Stimulated activated CD4-positive, alpha-beta T cell treated with anti-CD3 and anti-CD28 coated beads, Interleukin-2, amount 100 ng/mL, for 24 hours (primary cell): ENCODE measurements at places on chromosomes 3 and 15.

- no peak for DNase-seq
Measured at GRCh38 chr3:114624047-114624445, 330.2 kb downstream of the TIGIT start.

DNA sequence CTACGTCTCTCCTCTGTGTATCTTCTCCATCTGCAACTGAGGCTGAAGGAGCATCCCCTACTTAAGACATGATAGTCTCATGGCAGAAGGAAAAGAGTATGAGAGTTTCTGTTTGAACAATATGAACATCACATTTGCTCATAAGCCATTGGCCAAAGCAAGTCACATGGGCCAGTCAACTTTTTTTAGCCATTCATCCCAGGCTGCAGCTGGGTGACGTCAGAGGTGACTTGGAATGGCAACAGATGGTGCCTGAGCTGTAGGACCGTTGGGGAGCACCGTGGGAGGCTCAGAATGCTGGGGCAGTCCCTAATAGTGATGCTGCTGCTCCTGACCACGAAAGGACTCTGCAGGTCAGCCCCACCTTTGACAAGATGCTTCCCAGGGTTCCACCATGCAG, 58.7 kb downstream of the CRTC3 start:
- no peak for DNase-seq

GRCh38 chr3:197847866-197848401, 56.9 kb downstream of the LRCH3 start:
- peak; percentile 19 for DNase-seq

GRCh38 chr15:25623708-25624107, 184.9 kb upstream of the UBE3A start:
- no peak for DNase-seq

DNA sequence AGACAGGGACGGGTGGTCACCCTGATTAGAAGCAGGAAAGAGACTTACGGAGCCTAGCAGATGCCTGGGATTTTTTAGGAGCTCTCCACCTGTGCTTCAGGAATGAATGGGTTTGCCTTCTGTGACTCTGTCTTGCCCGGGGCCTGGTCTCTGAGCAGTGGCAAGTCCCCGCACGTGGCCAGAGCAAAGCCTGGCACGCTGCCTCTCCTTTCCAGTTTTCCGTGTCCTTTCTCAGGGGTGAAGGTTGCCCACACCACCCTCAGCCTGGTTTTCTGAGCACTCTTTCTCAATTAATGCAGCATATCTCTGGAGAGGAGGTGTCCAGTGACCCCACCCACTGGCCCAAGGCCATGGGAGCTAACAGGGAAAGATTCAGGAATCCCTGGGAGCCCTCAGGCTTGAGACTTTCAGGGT, 14.5 kb upstream of the CHST14 start:
- DNase-seq: no peak

GRCh38 chr15:80497221-80497620, 93.0 kb downstream of the ARNT2 start:
- DNase-seq: no peak

- DNase-seq: no peak
Measured at GRCh38 chr3:155519078-155519477, 225.6 kb upstream of the STRIT1 start.

- DNase-seq: no peak
Measured at GRCh38 chr3:58874795-58875194, 175.0 kb downstream of the CFAP20DC start.

- no peak for DNase-seq
Measured at GRCh38 chr3:25103391-25103790, 324.7 kb upstream of the RARB start.

- no peak for DNase-seq
Measured at GRCh38 chr15:31270767-31271166, 55.9 kb upstream of the KLF13 start.

GRCh38 chr3:10933805-10934481, 58.6 kb upstream of the SLC6A1 start:
- DNase-seq: no peak

DNA sequence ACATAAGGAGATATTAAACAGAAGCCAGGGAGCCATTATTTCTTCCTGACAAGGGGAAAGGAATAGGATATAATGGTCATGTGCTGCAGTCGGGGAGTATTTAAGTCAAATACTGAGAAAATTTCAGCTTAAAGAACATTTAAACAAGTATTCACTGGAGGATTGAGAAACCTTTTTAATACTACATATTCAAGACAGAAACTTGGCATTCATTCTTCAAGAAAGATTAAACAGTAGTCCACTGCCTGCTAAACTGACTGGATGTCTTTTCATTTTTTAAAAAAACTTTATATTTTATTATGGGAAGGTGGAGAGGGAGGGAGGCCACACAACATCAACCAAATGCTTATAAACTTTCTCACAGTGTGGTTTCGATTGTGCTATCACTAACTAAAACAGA, 107.4 kb upstream of the CBLB start:
- DNase-seq: no peak

- no peak for DNase-seq
Measured at GRCh38 chr3:128503164-128503651, 10.2 kb upstream of the GATA2 start.

- no peak for DNase-seq
Measured at GRCh38 chr3:36444909-36445308, 64.6 kb downstream of the STAC start.

GRCh38 chr3:127004641-127005397, 21.9 kb downstream of the PLXNA1 start:
- no peak for DNase-seq

GRCh38 chr3:55337641-55338180, 149.4 kb downstream of the WNT5A start:
- DNase-seq: no peak

DNA sequence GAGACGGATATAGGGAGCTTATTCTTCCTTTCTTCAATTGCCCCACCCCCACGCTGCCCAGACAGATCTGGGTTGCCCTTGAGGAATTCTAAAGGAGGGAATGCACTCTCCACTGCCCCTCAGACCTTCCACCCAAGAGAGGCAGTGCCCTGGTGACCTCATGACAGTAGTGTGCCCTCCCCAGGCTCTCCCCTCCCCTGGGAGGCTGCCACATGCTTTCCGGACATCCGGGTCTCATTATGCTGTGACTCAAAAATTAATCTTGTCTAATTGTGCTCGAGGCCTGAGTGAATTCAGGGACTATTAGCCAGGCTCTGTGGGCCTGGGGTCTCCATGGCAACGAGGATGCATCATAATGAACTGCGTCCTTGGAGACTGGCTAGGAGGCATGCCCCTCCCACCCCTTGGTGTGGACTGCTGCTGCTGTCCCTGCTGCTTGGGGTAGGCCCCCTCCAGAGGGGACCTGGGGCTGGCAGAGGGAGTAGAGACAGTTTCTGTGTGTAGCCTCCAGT, 20.8 kb downstream of the CORO2B start:
- DNase-seq: no peak

GRCh38 chr3:170997961-170998913, 28.3 kb downstream of the SLC2A2 start:
- DNase-seq: no peak

DNA sequence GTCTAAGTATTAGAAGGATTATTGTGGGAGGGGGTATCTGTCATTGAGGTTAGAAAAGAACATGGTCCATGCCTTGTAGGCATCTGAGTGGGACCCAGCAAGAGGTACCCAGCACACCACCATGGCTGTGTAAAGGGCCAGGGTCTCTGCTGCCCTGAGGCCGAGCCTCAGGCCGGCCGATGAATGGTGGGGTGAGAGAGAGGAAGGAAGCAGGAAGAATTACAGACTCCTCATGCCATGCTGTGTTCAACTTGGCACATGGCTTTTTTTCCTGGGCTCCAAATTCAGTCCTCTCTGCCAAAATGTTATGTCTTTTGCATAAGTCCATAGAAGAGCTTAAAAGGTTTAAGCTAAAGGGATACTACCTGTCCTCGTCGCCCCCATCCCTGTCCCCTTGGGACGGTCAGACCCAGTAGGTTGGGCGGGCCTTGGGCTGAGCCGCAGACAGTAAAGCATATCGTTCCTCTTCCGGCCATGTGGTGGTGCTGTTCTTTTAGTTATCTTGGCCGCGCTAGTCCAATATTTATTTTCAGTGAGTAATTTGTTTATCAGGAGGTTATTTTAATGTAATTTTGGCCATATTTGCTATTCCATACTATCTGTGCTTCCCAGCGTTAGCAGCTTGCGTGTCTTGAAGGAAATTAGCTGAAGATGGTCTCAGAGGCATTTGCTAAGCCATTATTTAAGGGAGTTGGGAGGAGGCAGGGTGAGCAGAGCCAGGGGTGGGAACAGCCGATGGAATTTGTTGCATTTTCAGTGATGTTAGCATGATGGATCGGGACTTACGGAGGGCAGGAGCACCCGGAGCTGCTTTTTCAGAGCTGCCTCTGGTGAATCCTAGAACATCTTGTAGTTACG, 152.4 kb downstream of the AGBL1 start:
- DNase-seq: peak; percentile 45

DNA sequence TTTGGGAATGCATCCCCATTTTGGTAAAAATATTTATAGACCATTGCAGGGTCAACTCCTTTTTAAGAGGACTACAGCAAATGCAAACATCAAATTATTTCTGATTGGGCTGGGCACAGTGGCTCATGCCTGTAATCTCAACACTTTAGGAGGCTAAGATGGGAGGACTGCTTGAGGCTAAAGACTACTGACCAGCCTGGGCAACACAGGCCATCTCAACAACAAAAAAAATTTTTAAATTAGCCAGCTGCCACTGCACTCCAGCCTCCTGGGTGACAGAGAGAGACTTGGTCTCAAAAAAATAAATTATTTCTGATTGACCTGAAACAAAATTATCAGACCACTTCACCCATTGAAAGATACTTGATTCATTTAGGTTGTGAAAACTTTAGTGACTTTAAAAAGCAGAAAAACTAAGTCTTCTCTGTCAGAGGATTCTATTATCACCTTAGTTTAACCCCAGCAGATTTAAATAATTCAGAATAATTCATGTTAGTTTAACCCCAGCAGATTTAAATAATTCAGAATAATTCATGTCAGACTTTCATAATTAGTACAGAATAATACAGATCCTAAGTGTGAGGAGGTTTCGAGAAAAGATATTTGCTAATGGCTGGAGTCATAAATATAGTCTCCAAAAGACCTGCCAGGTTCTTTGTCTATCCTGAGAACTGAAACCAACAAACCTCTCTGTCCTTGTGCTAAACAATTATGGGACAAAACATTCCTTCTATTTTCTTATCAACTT, 183.6 kb upstream of the STT3B start:
- DNase-seq: no peak

DNA sequence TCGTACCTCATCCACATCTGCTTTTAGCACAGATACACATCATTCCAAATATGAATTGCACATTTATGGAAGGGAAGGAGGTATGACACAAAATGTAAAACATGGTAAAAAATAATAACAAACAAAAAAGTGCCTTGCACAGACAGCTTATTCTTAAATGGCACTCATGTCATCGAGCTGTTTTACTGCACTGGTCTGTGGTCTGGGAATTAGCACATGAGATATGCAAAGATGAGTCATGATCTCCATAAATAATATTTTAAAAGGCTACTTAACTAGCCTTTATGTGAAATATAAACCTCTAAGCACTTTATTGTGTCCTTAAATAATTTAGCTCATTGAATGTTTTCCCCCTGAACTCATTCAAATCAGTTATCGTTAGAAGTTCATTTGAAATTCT, 142.2 kb upstream of the ZNF385D start:
- DNase-seq: no peak

DNA sequence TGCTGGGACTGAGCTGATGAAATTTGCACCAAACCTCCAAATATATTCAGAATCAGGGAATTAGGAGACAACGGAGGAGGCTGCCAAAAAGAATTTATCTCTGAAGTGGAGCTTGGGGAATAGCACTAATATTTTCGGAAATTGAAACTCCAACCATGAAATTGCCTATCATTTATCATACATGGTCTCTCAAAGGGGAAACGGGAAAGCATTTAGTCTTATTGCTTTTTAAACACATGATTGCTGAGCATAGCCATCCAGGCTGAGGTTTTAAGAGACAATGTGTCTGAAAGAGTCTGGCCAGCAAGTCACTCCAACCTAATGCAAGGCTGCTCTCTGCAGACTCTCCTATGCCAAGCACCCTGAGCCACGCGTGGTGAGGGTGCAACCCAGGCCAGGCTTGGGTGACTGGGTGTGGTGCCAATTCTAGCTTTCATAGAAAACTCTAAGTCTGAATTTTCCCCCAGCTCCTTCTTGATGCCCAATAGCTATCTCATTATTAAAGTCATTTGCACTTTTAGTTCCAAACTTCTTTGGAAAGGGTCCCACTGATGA, 200.2 kb downstream of the RPLP1 start:
- no peak for DNase-seq

- DNase-seq: peak; percentile 80
Measured at GRCh38 chr15:41558400-41559238, at the start of gene TYRO3. Gene TYRO3, plus strand, starts transcription at chr15:41559212. Its CDS starts 46 bp downstream, at chr15:41559258.

GRCh38 chr3:14552041-14552648, 12.0 kb upstream of the GRIP2 start:
- DNase-seq: no peak

GRCh38 chr3:97827741-97828471, 6.1 kb downstream of the CRYBG3 start:
- DNase-seq: no peak

DNA sequence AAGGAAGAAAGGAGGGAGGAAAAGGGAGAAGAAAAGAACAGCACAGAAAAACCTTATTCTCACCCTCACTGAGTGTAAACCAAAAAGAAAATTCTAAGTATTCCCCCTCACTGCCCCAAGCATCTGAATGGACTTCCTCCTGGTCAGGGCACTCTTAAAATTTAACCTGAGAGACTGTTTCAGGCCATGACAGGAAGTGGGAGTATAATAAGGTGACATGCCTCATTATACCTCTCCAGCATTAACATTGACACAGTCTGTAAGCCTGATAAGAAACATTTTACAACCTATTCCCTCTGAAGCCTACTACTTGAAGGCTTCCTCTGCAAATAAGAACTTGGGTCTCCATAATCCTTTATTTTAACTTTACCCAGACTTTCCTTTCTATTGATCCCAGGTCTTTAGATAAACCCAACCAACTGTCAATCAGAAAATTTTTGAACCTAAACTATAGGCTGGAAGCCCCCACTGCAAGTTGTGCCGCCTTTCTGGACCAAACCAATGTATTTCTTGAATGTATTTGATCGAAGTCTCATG, 41.7 kb downstream of the SLCO2A1 start:
- no peak for DNase-seq

DNA sequence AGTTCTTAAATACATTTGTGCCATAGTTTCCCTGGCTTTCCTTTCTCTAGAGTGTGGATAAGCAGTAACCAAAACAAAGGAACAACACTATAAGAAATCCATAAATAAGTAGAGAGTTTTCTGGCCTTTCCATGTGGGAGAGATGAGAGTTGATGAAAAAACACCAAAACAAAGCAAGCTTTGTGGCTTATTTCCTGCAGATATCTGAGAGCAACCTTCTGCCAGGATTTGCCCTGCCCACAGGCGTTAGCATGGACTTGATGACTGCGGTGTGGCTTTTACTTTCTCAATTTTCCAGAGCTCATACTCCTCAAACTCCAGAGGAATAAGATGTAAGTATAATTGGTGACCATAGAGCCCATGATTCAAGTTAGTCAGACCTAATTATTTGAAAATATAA, 194.9 kb downstream of the RAP2B start:
- no peak for DNase-seq

GRCh38 chr15:74384881-74385643, 17.6 kb upstream of the CYP11A1 start:
- DNase-seq: peak; percentile 72

- DNase-seq: no peak
Measured at GRCh38 chr3:197356741-197357140, 58.3 kb upstream of the DLG1 start.
